Urothelium cell line (cell line): ENCODE measurements at places on chromosomes 6 and 20.

DNA sequence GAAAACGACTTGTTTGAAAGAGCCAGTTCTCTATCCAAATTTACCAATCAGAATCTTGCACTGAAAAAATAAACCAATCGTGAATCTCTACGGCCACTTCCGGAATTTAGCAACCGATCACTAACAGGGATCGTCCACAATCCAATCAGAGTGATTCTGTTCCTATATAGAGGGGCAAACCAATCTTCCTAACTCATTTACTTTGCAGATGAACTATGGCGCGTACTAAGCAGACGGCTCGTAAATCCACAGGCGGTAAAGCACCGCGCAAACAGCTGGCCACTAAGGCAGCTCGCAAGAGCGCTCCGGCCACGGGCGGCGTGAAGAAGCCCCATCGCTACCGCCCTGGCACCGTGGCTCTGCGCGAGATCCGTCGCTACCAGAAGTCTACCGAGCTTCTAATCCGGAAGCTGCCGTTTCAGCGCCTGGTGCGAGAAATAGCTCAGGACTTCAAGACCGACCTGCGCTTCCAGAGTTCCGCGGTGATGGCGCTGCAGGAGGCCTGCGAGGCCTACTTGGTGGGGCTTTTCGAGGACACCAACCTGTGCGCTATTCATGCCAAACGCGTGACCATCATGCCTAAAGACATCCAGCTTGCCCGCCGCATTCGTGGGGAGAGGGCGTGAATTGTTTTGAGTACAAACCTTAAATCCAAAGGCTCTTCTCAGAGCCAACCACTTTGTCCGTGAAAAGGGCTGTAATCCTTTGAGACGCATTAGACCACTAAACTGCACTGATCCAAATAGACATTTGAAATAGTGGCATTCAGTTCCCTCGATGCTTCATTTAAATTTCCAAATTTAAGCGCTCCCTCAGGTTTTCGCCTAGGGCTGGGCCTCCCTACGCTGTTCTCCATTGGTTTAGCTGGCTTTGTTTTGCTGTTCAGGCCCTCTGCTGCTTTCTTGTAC, 138.0 kb downstream of the HFE start:
- no peak for DNase-seq

GRCh38 chr6:36197739-36198221, 1.2 kb downstream of the BRPF3 start:
- no peak for DNase-seq

DNA sequence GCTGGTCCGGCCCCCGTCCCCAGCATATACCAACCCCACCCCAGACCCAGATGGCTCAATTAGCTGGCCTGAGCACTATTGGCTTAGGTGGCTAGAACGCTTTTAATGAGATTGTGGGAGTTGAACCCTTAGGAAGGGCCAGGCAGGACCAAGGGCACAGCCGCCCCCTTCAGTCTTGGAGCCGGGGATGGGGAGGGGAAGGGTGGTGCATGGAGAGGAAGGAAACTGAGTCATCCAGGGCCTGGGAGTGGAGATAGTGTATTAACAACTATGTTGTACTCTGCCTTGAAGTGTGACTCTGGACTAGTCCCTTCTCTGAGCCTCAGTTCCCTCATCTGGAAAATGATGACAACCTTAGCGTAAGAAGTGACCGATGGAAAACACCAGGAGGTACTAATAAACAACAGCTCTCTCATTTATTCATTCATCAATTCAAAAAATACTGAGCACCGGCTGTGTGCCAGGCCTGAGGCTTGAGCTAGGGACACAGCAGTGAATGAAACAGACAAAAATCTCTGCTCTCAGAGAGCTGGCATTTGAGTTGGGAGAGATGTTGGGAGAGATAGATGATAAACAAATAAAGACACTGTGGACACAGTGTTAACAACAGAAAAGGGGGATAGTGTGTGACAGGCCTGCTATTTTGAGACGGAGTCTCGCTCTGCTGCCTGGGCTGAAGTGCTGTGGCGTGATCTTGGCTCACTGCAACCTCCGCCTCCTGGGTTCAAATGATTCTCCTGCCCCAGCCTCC, 11.5 kb downstream of the PEDS1 start:
- no peak for DNase-seq

- DNase-seq: no peak
These were observed 253.6 kb downstream of the CDH26 start for GRCh38 chr20:60211618-60212463.

DNA sequence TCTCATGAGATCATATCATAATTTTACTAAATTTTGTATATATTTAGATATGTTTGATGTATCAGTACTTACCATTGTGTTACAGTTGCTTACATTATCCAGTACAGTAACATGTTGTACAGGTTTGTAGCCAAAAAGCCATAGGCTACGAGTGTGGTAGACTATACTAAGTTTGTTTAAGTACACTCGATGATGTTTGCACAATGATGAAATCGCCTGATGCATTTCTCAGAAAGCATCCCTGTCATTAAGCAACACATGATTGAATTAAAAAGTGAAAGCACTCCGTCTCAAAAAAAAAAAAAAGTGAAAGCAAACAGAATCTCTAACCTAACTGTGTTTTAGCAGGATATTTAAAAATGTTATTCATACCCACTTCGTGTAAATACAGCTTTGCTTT, 104.9 kb upstream of the TFAP2D start:
- no peak for DNase-seq
